ENCODE measurements at places on chromosomes 5 and 9.

DNA sequence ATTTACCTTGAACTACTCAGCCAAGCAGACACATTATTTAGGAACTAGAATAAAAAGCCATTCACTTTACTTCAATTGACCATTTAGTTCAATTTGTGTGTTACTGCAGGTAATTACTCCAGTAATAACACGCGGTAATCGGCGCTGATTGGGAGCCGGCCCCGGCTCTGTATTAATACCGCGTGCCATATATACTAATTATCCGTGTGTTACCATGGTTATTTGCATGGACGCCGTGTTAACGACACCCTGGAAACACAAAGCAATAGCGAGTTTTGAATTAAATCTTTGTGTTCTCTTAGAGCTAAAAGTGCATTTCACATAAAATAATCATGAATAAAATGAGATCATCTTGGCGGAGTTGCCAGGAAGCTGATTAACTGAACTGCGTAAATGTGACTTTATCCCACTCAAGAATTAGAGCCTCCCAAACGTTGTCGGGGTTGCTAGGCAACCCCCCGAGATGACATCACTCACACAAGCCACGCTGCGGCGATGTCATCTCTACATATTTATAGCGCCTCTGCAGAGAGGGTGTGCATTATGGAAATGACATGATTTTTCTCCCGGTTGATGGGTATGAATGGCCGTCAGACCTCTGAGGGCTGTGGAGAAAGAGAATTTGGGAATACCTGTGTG, 41.4 kb upstream of the RNU6ATAC start:
- no peak for DNase-seq

DNA sequence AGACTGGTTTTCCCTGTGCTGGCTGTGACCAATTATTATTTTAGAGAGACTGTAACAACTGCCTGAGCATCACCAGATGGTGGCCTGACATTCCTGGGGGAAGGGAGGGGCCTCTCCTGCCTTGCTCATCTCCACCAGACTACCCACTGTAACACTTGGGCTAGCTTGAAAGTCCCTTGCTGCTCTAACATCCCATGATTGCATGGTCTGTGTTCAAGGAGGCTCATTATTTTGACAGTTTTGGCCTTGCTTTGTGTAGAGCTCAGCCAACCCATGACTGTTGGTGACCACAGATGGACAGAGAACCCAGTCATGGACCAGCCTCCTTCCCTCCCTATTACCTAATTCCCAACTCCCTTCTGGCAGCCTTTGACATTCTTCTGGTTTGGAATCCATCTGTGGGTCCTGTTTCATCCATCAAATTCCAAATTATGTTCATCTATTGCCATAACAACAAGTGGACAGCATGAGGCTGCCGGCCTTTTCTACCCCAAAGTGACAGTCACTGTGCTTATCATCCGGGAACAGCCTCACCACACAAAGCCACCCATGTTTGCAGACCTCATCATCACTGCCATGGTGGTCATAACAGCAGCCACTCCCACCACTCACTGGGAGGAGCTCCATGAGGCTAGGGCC, 49.0 kb upstream of the ICE1 start:
- DNase-seq, result no peak

GRCh38 chr5:39558541-39558940, 133.8 kb upstream of the DAB2 start:
- DNase-seq, result no peak

DNA sequence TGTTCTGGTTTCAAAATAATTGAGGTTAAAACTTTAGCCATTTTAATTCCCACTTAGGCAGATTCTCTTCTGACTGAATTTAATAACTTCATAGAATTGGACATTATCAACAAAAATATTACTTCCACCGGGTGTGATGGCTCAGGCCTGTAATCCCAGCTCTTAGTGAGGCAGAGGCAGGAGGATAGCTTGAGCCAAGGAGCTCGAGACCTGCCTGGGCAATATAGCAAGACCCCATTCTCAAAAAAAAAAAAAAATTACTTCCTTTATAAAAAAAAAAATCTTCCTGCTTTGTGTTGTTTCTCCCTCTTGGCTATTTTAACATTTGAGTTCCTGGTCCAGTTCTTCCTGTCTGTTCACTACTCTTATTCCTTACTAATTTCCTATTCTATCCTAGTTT, 18.0 kb downstream of the APC start:
- no peak for DNase-seq

GRCh38 chr9:1460143-1460769, 410.1 kb downstream of the DMRT2 start:
- no peak for DNase-seq

- DNase-seq, result no peak
These were observed 234.6 kb downstream of the SPOCK1 start for GRCh38 chr5:137264573-137264972.

DNA sequence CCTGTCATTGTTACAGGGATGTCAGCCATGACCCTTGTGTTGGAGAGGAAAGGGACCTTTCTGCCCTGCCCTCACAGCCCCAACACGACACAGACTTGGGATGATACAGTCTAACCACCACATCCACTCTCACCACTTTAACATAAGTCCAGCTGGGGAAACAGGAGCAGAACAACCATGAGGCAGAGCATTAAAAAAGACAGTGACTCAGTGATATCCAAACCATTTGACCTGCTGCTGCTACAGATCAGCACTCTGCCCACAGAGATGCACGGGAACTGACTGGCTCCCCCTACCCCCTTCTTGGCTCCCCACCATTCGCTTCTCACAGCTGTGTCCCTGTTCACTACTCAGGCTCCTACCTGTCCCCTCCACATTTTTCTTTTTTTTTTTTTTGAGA, 458.6 kb downstream of the ZNF608 start:
- no peak for DNase-seq

DNA sequence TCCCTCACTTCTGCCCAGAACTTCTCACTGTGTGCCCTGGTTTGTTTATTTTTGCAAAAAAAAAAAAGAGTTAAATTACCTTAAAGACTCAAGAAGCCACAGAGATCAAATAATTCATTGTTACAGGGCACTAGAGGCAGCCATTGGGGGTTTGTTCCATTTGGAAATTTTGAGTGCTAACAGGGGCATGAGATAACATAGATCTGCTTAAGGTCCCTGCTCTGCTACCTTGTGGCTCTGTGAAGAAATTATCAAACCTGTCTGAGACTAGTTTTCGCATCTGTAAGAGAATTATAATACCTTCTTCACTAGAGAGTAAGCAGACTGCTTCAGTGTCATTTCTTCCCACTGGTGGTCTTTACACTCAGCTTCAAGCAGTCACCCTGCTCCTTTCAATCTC, 394 bp downstream of the TLR4 start:
- DNase-seq, result no peak

DNA sequence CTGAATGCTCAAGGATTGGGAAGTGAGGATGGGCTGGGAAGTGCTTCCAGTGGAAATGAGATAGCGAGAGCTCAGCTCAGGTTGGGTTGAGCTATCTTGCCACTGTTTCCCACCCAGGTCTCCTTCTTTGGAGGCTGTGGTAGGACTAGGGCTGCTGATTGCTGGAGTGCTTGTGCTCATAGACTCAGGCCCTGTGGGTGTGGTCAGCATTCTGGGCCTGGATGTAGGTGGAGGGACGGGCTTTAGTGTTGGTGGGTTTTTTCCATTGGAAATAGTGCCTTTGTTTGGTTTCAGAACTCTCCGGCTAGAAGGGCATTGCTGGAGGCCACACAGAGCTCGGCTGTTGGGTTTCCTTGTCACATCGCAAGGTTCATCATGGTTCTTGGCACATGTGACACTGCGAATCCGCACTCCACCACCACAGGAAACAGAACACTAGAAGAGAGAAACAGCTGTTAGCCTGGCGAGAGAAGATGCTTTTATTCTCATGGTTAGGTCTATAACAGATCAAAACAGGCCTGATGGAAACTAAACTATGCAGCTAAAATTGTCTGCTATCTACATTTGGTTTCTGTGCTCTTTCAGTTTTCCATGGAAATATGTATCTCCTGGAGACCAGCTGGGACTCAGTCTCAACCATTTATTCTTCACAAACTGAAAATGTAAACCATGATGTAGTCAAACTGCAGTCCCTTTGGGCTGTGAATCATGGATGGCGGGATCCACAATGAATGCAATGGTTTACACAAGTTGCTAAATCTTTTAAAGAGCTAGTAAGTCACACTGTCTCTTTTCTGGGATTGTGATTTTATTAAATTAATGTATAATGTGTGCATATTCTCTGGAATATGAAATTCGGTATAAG, 136.2 kb downstream of the TARS1 start:
- DNase-seq, result no peak

DNA sequence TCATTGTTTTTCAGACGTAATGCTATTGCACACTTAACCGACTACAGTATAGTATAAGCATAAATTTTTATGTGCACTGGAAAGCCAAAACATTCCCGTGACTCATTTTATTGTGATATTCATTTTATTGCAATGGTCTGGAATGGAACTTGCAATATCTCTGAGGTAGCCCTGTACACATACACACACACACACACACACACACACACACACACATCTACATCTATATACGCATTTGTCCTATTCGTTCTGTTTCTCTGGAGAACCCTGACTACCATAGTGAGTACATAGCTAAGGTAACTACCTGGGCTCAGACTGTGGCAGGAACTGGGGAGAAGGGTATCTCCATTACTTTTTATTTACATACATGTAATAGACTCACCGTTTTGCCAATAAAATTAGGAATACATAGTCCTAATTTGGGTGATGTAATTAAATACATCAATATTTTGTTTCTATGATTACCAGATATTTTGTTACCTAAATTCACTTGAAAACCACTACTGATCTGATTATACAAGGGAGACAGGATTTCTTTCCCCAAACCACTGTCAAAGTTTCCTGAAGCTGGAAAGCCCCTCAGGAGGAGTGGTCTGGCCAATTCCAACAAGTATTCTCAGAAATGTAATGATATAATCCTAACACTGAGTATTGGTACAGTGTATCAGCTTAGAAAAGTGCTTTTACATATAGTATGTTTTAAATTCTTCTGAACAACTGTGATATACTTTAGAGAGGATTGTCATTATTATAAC, 74.0 kb upstream of the PLPP1 start:
- DNase-seq, result no peak

DNA sequence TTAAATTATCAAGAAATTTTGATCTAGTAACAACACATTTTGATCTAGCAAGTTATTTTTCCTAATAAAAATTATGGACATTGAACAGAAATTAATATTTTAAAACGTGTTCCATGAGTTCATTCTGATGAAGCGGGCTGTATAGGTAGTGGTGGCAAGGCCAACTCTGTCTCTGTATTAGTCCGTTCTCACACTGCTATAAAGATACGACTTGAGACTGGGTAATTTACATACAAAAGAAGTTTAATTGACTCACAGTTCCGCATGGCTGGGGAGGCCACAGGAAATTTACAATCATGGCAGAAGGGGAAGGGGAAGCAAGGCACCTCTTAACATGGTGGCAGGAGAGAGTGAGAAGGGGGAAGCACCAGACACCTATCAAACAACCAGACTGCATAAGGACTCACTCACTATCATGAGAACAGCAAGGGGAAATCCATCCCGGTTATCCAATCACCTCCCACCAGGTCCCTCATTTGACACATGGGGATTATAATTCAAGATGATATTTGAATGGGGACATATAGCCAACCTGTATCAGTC, 61.2 kb downstream of the TMEM232 start:
- DNase-seq, result no peak

GRCh38 chr9:69548681-69549080, 123.5 kb downstream of the APBA1 start:
- DNase-seq, result no peak

DNA sequence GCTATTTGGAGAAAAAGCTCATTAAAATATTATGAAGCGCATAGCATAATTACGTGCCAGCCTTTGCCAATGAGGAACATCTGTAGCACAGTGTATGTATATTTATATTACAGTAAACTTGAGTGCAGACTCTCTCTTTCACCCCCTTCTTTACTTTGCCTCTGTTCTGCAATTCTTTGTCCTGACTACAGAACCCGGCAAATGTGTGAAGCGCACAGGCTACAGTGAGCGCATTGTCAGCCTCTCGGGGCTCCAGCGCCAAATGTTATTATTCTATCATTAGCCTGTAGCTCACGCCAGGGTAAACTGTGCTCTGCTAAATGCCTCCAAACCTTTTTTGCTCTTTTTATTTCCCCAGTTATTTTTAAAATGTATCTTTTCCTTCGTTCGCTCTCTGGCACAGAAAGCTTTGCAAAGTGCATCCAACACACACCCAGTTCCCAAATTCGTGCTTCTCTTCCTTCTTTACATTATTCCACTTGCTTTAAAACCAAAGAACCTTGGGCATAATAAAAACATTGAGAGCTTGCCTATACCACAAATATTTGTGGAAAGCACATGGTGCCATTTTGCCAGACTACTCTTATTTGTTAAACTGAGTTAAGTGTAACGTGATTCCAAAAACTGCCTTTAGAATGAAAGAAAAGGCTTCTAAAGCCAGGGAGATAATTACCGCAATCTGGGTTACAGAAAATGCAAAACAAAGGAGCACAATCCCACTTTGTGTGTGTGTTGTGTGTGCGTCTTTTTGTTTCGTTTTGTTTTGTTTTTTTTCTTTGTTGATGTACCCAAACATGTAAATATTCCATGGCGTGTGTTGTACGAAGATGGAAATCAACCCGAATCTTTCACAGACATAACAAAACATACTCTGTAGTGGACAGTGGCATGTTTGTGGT, 164.1 kb upstream of the MPDZ start:
- DNase-seq, result no peak

DNA sequence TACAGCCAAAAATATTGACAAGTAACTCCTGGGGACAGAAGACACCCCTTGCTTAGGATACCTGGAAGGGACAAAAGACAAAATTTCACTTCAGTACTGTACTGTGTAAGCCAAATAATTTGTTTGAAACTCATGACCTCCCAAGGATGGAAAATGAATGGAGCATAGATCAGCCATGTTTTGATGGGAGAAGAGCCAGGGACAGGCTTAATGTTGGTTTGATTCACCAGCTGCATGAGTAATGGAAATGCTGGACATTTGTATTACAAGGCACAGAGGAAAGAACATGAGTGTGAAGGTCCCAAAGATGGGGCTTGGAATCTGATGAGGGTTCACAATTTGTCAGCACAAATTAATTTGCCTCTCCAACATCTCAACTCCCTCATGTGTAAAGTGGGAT, 122.8 kb downstream of the ENC1 start:
- no peak for DNase-seq

DNA sequence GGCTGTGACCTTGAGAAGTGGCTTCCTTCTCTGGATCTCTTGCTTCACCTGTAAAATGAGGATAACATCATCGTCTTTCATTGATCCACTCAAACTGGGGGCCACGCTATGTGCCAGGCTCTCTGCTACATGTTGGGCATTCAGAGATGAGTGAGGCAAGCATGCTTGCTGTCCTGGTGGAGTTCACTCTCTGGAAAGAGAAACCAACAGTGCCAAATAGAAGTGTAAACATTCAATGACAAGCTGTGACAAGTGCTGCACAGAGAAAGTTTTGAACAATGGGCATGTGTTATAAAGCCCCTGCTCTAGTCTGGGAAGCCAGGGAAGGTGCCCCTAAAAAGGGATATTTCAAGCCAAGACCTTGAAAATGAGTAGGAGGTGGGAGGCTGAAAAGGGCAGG, 50.9 kb upstream of the AFAP1L1 start:
- DNase-seq, result no peak

DNA sequence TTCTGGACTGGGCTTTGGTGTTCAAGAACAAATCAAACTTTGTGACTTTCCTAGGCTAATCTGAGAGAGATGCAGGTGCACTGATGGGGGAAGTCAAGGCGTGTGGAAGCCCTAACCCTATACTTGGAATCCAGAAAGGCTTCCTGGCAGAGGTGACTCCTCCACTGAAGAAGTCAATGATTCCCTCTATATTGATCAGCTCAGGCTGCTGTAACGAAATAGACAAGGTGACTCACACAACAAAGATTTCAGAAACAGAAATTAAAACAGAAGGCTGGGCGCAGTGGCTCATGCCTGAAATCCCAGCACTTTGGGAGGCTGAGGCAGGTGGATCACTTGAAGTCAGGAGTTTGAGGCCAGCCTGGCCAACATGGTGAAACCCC, 69.6 kb upstream of the GGTA1 start:
- DNase-seq, result no peak
